ENCODE measurements at places on chromosomes 3 and 15.

- no peak for DNase-seq
Measured at GRCh38 chr15:68206711-68207151, 1.6 kb upstream of the CALML4 start.

GRCh38 chr3:120741837-120742197 is 499 bp downstream of the RABL3 start:
- no peak for DNase-seq

GRCh38 chr3:11385326-11385725 is 113.1 kb downstream of the ATG7 start:
- DNase-seq: no peak

DNA sequence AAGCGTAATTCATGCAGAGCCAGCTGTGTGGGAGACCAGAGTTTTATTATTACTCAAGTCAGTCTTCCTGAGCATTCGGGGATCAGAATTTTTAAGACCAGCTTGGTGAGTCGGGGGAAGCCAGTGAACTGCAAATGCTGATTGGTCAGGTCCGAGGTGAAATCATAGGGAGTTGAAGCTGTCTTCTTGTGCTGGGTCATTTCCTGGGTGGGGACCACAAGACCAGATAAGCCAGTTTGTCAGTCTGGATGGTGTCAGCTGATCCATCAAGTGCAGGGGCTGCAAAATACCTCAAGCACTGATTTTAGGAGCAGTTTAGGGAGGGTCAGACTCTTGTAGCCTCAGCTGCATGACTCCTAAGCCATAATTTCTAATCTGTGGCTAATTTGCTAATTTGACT is 228.1 kb upstream of the ATP10A start:
- DNase-seq: no peak

- DNase-seq: no peak
Measured at GRCh38 chr3:118144919-118145318, 889.7 kb downstream of the IGSF11 start.

DNA sequence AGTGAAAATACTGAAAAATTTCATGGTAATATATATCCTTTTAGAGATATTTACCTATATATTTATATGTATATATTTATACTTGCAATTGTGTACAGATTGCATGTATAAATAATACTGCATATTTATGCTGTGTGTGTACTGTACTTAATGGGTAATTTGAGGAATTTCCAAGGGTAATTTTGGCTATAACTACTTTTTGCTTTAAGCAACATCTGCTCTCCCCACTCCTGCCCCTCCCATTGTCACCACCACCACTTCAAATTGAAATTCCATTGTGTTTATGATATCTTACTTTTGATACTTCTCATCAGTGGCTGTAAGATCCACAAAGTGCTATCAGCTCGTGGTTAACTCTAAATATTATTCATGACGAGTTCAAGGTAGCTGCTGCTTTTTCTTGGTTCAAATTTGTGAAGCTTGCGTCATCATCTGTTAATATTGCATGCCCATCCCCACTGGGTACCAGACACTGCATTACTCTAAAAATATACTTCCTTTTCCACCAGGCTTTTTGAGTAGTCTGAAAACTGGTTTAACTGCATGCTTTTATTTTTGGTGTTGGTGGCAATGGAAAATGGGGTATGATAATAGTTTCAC is 91.7 kb upstream of the MITF start:
- DNase-seq: no peak

DNA sequence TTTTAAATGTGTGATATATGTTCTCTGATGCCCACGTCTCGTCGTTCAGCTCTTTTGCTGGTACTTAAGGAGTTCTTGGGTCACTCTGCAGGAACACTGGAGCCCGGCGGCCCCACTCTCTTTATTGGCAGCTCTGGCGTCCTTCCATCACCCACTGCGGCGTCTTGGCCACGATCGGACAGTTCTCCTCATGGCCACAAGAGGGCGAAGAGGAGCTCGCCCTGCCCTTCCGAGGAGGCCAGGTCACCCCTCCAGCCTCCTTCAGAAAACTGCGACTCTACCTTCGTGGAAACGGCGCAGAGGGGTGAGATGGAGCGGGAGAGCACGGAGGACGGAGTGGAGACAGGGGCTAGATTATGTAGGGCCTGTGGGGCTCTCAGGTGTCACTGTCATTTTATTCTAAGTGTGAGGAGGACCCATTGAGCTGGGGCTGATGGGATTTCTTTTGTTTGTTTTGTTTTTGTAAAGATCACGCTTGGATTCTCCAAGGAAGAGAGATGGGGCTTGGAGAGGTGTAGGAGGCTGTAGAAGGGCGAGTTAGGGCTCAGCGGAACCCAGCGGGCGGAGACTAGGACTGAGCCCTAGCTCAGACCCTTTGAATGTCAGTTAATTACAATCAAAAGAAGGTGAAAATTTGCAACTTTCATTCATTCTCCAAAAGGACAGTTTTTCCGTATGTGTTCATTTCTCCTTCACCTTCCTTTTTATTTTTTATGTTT is 28.0 kb upstream of the GABRA5 start:
- DNase-seq: no peak

- no peak for DNase-seq
Measured at GRCh38 chr3:183435661-183436060, 7.2 kb upstream of the MCF2L2 start.

GRCh38 chr3:133208184-133208583 is 170.0 kb downstream of the TMEM108 start:
- no peak for DNase-seq

GRCh38 chr3:8307545-8308110 is 194.0 kb upstream of the LMCD1 start:
- no peak for DNase-seq

DNA sequence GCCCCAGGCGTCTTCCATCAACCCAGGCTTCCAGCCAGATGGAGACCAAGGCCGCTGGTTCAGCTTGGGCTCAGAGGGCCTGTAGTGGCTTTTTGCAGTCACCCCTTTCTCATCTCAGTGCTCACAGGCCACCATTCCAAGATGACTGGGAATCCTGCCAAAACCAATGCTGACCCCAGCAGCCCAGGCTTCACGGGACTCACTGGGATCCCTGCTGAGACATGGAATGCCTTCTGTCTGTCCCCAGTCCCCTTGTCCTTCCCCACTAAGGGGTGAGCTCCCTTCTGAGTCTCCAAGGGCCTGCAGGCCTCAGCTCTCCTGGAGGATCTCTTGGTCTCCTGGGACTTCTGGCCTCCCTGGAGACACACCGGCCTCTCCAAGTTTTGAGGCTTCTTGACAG is 77.4 kb upstream of the SEC13 start:
- no peak for DNase-seq

DNA sequence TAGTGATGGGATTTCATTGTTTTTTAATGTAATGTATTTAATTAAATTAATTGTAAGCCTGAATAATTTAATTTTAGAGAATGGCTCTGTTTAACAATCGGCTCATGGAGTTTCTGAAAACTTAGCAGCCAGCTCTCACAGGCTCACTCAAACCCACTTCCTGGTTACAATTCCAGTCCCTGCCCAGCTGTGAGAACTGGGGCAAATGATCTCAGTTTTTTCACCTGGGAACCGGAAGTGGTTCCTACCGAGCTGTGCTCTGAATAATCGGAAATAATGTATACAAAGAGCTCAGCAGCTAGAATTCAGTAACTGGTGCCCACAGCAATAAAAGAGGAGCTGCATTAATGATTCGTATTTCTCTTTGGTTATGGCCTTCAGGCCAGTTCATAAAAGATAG is 244.3 kb upstream of the MCTP2 start:
- no peak for DNase-seq

- no peak for DNase-seq
Measured at GRCh38 chr3:43043793-43044192, 62.1 kb downstream of the POMGNT2 start.

- DNase-seq: no peak
Measured at GRCh38 chr3:195284842-195285241, 13.9 kb upstream of the XXYLT1 start.

GRCh38 chr3:47678446-47679338 is 100.0 kb upstream of the CSPG5 start:
- no peak for DNase-seq
